ENCODE measurements at places on chromosomes 1 and 21.

DNA sequence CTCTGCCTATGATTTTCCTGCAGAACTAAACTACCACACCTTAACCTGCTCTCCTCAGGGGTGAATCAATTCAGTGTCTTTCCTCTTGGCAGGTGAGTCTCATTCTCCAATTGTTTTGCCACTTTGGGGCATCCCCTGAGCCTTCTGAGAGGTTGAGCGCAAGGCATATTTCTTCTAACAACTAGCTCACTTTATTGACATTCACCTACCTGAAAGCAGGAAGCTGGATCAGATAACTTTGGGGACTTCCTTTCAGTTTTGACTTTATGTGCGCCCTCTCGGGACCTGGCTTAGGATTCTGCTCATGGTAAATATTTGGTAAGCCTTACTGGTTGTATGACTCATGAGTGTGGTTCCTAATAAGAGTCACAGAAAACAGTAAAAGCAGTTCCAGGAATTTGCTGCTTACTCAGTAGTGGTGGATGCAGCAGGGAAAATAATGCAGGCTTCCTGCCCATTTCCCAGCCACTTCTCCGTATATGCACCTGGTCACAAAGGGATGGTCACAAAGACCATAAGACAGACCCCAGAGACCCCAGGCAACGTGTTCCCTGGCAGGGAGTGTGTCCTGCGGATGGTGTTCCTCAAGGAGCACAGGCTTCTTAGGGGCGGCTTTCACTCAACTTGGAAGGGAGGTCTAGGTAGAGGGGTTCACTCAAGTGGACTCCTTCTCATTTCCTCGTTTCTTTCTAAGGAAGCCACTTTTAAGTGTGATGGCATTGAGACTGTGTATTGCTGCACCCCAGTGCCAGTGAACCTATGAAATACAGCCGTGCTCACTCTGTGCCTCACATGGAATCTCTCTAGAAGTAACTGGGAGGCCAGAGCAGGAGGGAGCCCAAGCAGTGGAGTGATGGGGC lies 22.0 kb upstream of the BATF3 start:
- peak; percentile 60 for DNase-seq

- DNase-seq, result no peak
Measured at GRCh38 chr1:183838221-183838620, 33.3 kb downstream of the RGL1 start.

DNA sequence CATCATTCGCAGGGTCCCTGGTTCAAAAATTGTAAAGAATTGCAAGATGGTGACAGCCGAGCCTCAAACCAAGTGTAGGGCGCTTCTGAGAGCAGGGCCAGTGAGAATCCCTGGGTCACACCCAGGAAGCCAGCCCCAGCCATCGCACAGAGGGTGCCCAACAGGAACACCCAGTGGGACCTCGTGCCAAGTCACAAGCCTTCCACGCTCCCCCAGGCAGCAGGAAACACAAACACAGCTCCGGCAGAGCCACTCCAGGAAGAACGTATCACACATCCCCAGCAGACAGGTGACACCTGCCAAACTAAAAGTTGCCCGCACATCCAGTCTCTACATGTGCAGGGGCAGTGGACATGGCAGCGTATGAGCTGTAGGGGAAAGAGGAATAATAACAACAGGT lies 20.2 kb downstream of the DHRS3 start:
- no peak for DNase-seq

- no peak for DNase-seq
Measured at GRCh38 chr1:66563094-66563800, 29.3 kb downstream of the SGIP1 start.

DNA sequence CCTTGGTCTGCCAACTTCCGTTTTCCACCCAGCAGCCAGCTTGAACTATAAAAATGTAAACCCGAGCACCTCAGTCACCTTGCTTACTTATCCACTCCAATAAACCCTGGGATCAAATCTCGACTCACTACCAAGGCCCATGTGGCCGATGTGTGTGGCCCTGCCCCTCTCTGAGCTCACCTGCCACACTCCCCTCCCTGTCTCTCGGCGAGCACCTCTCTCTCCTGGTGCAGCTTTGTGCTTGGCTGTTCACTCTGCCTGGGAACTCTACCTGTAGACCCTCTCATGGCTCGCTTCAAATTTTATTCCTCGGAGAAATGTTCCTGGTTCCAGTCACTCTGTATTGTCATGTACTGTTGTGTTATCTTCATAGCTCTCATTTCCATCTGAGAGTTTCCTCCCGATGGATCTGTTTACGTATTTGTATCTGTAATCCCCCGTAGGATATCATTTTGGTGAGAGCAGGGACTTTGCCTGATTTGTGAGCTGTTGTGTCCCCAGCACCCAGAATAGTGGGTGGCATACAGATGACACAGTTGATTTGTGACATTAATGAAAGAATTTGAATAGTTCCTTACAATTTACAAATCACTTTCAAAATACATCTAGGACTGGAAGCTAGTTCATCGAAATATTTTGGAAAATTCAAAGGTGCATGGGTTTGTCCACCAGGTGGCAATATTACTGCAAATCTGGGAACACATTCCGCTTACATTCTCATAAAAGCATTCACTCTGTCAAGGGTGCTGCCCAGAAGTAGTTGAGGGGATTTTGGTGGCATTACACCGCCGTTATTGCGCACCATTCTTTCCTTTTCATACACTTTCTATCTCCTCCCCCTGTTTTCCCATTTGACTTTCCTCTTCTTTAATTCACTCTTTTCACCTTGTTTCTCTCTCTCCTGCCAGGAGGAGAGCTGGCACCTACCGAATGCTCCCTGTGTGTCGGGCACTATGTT lies 95.3 kb downstream of the ABCA4 start:
- DNase-seq, result no peak

GRCh38 chr1:114249691-114250090 lies 96.0 kb upstream of the SYT6 start:
- DNase-seq, result no peak

DNA sequence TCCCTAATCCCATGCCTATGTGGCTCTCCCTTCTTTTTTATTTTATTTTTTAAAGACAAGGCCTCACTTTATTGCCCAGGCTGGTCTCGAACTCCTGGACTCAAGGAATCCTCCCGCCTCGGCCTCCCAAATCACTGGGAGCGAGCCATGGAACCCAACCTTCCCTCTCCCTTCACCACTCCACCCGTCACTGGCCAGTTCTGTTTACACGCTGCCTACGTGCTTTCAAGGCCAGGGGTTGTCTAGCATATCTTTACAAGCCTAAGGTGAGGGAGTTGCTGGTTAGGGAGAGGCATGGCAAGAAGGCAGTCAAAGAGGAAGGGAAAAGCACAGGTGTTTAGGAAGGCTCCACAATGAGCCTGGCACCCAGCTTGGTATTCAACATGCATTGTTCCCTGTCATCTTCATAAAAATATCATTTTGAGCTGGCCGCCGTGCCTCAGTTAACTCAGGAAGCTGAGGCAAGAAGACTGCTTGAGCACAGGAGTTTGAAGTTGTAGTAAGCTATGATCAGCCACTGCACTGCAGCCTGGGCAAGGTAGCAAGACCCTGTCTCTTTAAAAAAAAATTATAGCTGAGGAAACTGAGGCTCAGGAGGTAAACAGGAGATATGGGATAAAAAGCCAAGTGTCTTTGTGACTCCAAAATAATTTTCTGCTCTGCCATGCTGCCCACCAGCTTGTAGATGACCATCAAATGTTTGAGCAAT lies 1.1 kb downstream of the RHBDL2 start:
- no peak for DNase-seq

DNA sequence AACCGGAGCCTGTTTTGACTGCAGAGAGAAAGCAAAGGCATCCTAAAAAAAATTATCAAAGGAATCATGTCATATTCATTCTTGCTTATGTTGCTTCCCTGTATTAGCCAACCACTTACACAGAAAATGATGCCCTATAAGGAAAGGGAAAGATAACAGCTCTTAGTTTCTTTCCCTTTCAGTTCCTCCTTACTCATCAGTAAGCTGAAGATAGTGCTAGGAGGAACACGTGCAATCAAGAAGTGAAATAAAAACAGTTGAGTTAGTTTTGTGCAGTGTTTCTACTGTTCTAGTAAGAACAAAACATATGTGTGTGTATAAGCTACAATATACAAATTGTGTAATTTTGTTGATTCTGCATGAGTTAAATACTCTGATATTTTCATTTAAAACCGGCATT lies 45.3 kb upstream of the MTF2 start:
- no peak for DNase-seq

DNA sequence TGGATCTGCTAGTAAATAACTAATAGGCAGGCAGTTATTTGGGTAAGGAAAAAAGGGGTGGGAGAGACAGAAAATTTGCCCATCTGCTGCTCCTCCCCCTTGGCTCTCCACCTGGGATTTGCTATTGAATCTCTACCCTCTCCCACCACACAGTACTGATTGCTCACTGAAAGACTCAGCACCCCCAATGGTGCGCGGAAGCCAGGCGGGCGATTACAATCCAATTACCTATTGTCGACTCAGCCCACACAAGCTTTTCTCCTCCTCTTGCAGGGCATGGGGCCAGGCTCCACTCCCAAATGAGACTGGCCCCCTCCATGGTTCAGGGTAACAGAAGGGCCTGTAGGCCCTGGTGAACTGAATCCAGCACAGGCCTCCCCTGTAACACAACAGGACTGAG lies 2.7 kb upstream of the HMGN2 start:
- no peak for DNase-seq

DNA sequence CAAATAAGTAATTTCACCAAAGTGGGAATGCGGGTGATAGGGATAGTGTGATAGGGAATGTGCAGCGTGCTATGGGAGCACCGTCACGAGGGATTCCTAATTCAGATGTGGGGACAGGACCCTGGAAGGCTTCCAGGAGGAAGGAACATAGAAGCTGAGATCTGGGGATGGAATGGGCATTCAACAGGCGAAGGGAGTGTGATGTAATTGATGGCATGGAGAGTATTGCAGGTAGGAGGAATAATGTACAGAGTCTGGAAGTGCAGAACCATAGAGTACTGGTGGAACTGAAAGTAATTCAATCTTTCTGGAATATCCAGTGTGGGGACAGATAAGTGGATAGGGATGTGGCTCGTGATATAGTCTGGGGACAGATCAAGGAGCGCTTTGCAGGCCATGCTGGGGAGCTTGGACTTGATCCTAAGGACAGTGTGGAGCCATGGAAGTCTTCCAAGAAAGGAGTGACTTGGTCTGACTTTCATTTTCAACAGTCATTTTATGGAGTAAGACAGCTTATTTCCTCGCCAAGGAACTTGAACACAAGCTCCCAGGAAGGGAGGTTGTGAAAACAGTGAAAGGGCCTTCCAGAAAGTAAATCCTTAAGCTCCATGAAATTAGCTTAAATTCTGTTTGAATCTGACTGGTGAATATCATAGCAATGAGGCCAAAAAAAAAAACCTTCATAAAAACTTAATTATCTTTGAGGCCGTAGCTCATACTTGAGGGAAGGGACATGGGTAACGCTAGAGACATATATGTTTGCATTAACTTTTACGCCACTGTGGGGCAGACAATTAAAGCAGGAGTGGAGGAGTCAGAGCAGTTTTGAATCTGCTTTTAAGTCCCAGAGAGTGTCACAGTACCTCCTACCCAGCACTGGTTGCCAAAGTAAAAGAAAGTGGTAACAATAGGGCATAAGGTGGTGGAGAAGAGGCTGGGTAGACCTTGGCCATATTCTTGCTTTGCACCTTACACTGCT lies 55.8 kb downstream of the ROR1 start:
- no peak for DNase-seq

- no peak for DNase-seq
Measured at GRCh38 chr21:39009587-39010225, 173.5 kb downstream of the PSMG1 start.

DNA sequence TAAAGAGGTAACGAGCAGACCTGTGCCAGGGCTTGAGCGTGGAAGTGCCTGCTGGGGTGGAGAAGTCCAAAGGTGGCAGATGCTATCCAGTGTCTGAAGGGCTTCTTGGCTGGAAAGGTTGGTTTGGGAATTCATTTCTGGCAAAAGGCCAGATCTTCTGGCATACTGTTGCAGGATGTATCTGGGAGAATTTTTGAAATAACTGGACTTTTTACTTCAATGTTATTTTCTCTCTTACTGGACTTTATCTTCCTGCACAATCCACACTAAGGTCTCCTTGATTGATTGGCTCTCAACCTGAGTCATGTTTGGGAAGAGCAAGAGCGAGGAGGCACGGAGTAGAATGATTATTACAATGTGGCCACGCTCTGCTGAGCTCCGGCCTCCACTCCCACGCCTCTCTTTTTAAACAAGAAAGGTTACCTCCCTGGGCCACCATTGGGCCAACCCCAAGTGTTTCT lies 278.4 kb downstream of the TM2D1 start:
- DNase-seq, result no peak

DNA sequence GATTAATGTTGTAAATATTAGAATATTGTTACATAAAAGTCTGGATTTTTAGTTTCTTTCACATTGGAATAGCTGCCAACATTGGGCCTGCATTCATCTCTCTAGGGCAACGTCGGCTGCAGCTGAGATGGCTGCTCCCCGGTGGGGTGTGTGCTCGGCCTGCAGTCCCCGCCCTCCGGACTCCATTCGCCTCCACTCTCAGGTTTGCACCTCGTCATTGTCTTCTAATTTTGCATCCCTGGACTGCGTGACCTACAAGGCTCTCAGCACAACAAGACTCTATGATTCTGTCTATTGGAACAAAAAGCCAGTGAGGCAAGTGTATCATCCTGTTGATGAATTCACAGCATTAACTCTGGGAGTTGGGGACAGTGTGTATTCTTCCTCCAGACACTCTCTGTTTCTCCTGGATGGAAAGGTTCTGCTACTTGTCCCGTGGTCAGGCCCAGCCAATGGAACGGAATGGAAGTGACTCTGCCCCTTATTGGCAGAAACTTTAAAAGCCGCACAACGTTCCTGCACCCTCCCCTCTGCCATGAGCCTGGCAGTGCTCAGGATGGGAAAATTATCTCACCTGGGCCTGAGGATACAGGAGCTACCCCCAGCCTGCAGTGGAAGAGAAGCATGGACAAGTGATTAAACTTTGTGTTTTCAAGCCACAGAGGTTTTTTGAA lies 105.0 kb upstream of the SAMD11 start:
- no peak for DNase-seq

DNA sequence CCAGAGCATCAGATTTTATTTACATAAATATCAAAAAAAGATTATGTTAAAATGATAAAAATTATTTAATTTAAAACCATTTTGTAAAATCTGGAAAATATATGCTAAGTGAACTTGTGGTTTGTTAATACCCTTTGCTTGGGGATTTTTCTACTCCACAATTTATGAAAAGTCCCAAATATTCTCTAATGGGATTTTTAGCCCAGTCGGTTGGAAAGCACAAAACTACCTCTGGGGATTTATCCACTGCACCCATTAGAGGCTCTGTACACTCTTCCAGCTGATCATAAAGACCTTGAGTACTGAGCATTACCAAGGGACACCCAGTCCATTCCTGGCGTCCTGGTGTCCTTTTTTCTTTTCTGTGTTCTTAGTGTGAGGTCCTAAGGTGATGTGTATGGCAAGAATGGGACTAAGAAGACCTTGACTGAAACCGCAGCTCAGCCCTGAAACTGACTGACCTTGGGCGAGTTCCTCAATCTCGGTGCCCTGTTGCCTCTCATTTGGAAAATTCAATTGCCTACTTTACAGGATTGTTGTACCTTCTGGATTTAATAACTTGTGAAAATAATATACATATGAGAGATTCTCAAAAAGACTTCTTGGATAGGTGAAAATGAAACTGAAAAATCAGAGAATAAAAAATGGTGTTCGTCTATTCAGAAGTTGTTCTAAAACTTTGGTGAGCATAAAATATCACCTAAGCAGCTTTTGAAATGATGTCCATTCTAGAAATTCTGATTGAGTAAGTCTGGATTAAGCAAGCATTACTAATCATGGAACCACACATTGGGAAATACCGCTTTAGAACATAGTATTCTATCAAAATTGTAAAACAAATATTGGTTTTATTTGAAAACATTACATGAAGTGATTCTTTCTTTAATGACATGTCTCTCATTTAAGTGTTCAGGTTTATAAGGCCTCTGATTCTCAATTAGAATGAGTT lies 21.5 kb upstream of the SAMSN1 start:
- DNase-seq, result no peak

GRCh38 chr1:58561633-58562032 lies 15.1 kb upstream of the OMA1 start:
- no peak for DNase-seq

Measured in activated CD8-positive, alpha-beta T cell treated with anti-CD3 and anti-CD28 coated beads, Interleukin-2, amount 10 ng/mL, durations not matched to agents 7 days and 5 days (primary cell).